A673 (cell line): ENCODE measurements at places on chromosomes 6 and 20.
A peak's percentile ranks its signal among the peaks of the same experiment; 100 is the strongest.

DNA sequence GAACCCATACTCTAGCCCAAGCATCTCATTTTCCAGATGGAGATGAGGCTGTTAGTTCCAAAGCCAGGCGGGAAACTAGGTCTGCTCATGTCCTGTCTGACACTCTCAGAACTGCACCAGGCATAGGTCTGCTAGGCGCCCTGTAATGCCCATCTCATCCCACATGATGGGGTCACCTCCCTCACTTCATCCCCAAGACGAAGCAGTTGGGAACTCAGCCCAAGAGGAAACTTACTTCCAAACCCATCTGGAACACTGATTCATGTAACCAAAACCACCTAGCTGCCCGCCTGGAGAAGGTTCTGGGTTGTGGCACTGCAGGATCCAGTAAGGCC, 119.4 kb upstream of the PRND start:
- no peak for DNase-seq

DNA sequence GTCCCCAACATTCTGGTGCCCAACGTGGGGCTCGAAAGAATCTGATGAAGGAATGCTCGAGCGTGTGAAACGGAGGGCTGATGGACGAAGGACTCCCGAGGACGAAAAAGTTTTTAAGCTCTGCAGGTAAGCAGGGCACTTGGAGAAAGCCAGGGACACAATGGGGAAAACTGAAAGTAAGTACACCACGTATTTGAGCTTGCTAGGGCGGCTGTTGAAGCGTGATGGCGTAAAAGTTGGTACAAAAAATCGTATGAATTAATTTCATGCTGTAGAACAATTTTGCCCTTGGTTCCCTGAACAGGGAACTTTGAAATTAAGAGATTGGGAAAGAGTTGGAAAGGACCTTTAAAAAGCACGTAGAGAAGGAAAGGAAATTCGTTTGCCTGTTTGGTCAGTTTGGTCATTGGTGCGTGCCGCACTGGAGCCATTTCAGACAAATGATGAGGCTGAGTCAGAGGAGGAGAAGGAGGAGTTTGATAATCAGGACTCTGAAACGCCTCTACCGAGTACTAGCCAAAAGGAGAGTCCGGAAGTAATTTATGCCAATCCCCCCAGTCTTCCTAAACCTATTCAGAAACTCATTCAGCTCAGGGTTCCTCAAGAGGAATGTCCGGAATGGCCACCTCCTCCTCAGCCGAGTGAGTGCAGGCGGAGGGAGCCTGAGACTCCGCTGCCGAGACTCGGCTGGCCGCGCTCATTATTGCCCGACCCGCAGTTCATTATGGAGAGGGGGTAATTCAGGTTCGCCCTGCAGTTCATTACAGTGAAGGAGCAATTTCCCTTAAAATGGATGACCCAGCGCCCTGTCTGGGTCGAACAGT, 59.2 kb upstream of the PRSS16 start:
- peak; percentile 64 for DNase-seq

DNA sequence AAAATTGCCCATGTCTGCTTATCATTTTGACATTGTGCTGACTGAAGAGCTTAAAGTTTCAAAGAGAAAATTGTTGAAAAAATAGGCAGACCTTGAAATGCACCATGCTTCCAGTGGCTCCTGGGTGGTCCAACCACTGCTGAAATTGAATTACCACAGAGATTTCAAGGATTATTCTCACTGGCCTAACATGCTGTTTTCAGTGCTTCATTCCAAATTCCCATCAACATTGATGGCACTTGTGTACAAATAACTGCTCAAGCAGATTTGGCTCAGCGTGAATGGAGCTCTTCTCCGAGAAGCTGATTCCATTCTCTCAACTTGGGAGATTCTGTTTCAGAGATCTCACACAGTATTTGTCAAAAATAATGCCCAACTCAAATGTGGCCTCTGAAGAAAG, 75.5 kb downstream of the LAMA4 start:
- no peak for DNase-seq

GRCh38 chr6:24768361-24768760, 6.4 kb upstream of the GMNN start:
- no peak for DNase-seq

DNA sequence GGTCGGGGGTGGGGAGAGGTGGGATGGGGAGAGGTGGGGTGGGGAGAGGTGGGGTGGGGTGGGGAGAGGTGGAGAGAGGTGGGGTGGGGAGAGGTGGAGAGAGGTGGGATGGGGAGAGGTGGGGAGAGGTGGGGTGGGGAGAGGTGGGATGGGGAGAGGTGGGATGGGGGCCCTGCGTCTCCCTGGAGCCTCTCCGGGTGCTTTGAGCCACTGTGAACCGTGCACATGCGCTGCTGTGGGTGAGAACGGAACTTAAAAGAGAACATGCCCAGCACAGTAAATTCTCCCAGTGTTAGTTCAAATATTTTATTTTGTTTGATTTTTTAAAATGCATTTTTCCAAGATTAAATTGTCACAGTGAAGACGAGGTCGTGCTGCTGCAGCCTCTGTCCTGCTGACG, 16.7 kb downstream of the SS18L1 start:
- DNase-seq = no peak

GRCh38 chr6:159904497-159904911, 13.7 kb downstream of the MAS1 start:
- no peak for DNase-seq

DNA sequence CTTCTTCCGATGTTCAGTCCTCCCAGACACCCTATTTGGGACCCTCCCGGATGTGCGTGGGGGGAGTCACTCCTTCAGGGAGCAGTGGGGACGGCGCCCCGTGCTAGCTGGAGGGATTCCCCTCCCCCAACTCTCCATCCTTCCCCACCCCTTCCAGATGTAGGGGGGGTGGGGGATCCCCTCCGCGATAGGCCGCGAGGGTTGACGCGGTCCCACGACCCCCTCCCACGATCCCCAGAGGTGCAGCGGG, 548 bp downstream of the GNL1 start:
- peak; percentile 73 for DNase-seq

DNA sequence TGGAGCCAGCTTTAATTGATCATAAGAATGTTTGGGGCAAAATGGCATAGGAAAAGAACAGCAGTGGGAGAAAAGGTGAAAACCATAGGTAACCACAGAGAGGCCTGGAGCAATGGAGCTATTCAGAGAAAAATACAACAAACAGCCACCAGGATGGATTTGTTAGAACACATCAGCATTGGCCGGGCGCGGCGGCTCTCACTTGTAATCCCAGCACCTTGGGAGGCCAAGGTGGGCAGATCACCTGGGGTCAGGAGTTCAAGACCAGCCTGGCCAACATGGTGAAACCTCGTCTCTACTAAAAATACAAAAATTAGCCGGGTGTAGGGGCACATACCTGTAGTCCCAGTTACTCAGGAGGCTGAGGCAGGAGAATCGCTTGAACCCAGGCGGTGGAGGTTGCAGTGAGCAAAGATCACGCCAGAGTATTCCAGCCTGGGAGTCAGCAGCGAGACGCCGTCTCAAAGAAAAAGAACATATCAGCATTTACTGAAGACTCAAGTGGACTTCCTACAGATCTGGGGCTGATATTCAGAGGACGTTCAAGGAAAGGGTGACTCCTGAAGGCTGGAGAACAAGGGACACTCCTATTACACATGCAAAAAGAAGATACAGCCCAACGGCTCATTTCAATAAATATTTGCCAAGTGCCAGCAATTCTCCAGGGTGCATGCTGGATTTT, 20.2 kb downstream of the SNHG17 start:
- DNase-seq = no peak

- peak; percentile 14 for DNase-seq
These were observed 28.4 kb downstream of the HLA-C start for GRCh38 chr6:31243508-31243907.

DNA sequence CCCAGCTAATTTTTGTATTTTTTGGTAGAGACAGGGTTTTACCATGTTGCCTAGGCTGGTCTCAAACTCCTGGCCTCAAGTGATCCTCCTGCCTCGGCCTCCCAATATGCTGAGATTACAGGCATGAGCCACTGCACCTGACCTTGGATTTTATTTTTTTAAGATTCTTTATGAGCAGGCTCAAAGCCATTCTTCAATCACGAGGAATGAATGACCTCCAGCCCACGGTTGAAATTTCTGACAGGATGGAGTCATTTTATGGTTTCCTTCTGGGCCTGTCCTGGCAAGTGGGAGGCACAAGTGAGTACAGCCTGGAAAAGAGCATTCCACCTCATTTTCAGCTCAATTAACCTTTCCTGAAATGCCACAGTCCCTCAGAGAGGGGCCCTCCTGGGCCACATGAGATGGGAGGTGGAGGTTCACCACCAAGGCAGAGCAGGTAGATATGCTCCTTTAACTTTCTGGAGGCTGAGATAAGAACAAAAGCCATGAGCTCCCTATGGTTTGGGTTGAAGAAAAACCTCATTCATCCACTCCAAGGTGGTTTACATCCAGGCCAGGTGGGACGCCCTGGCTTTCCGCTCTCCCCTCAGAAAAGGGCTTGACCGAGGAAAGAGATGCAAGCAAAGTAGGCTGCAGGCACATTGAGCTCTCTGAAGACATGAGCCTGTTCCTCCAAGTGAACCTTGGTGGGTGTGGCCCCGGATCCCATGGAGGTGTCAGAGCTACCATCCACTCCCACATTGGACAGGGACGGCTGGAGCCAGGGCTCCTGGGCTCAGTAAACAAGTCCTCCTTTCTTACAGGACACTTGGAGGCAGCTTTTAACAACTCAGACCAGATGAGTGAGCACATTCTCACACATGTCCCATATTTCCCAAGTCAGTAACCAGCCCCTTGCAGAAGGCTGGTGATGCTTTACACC, 208.5 kb upstream of the SSTR4 start:
- no peak for DNase-seq

GRCh38 chr6:35512006-35512405, 690 bp downstream of the TULP1 start:
- DNase-seq = no peak

- DNase-seq = no peak
These were observed 45.2 kb downstream of the LRRC1 start for GRCh38 chr6:53840027-53840426.

- no peak for DNase-seq
These were observed 26.8 kb upstream of the C20orf144 start for GRCh38 chr20:33635341-33635740.

- DNase-seq = peak; percentile 35
These were observed 75.7 kb downstream of the SYNJ2 start for GRCh38 chr6:158057213-158057987.

GRCh38 chr20:61254881-61255626, 3.0 kb downstream of the CDH4 start:
- no peak for DNase-seq

DNA sequence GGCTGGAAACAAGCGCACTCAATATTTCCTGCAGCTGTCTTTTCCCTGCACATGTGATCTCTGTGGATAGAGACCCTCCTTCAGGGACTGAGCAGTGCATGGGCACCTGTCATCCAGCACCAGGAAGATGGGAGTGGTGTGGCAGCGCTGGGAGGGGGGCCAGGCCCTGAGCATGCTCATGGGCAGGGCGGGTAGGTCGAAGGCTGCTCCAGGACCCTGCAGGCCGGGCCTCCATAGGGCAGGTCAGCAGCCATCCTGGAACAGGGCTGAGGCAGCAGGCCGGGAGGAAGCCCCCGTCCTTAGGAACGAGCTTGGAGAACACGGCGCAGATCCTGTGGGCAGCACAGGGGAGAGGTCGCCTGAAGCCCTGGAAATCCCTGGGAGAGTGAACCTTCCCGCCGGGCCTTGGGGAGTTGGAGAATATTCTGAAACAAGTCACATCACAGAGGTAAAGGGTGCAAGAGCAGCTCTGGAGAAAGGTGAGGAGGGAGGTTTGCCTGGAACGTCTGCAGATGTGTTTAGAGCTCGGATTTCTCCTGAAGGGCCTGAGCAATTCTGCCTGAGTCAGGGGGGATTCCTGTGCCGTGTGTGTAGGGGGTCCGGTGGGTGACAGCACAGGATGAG, 133.2 kb downstream of the SMOC2 start:
- DNase-seq = no peak

GRCh38 chr6:118383924-118384323, 164.2 kb upstream of the PLN start:
- no peak for DNase-seq

GRCh38 chr6:80129485-80129884, 23.0 kb downstream of the BCKDHB start:
- DNase-seq = no peak

DNA sequence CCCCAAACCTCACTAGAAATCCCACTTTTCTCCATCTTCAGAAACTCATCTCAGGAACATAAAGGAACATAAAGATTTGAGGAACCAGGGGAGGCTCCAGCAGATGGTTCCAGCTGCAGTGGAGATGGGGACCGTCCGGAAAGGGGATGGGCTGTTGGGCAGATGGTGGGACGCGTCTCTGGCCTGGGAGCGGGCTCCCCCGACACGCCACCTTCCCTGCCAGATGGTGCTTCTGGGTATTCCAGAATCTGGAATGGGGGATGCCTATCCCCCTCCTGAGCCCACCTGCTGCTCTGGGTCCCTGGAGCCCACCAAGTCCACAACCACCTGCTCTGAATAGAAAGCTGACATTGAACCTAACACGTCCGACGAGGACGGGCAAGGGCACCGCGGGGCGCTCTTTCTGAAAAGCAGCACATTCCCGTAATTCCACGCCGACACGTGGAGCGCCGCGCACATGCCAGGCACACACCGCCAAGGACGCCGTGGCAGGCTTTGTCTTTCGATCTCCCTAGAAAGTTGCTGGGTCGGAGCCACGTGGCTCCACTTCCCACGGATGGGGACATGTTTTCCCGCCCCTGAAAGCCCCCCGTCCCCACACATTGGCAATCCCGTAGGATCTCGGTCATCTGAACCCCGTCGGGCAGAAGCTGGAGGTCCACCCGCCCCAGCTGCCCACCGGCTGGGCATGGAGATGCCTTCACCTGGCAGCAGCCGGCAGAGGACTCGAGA, 27.3 kb downstream of the SLC2A4RG start:
- no peak for DNase-seq

DNA sequence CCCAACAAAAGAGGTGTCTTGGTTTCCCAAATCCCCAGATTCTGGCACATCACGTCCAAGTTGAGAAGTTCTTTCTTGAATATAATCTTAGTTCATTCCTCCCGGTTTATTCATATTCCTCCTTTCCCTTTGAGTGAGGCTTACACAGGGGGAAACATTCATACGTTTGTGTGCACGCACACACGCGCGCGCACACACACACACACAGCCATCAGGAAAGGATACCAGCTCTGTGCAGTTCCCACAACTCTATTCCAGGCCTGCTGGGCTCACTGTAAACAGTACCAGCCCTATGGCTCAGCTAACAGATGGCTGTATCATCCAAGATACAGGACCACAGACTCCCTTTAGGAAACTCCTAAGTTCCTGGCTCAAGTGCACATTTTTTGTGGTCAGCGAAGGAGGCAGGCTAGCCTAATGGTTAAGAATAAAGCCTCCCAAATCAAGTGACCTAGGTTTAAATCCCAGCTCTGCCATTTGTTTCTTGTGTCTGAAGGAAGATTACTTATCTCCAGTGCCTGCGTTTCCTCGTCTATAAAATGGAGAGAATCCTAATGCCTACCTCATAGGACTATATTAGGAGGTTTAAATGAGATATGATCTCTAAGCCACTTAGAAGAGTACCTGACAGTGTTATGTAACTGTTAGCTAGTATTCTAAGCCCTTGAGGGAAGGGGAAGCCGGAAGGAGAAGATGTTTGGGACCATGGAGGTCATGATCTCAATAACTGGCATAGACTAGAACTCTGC, 3.7 kb upstream of the TAF8 start:
- DNase-seq = no peak
